ENCODE measurements at places on chromosomes 16 and 17.

- no peak for DNase-seq
Observed at GRCh38 chr16:79716645-79717332, 116.3 kb upstream of the MAF start.

DNA sequence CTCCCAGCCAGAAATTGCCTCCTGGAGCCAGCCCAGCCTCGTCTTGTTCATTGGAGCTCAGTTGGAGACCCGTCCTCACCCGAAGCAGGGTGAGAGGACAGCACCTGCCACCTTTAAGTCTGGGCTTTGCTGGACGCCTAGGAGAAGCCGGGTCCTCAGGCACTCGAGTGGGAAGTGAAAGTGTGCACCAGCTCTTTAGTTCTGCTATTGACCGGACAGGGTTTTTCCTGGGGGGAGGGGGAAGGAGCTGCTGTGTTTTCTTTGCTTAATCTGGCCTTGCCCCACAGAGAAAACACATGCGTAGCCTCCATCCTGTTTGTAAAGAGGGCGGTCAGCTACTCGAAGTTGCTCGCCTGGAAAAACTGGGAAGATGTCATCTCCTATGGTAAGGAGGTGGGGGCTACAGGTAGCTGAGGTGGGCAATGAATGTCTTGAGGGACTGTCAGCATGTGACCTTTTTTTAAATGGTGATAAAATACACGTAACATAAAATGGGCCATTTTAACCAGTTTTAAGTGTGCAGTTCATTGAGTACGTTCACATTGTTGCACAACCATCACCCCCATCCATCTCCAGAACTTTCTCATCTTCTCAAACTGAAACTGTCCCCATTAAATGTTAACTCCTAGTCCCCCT is 34.4 kb downstream of the CMIP start:
- DNase-seq = no peak

GRCh38 chr17:77728474-77728795 is 230.1 kb upstream of the TNRC6C start:
- DNase-seq = no peak

DNA sequence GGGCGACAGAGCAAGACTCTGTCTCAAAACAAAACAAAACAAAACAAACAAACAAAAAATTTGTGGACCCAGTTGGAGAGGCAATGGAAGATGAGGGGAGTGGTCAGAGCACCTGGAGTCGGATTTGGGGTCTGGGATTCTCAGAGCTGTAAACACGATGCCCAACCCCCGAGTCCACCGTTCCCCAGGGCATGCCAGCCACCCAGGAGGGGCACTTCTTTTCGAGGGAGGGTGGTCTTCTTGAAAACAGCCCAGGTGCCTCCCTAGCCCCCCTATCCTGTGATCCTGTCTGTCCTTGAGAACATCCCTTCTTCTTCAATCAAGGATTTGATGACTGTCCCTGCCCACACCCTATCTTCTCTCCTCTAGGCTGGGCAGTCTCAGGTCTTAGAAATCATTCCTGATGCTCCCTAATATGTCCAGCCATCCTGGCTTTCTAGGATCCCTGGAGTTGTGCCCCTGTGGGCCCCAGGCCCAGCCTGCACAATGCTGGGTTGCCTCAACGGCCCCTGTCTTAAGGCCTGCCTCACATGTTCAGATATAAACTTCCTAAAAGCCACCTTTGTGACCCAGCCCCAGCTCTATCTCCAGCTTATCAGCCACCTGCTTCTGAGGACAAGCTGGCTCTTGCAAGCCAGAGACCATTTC is 3.1 kb upstream of the SLC13A2 start:
- DNase-seq = no peak

GRCh38 chr16:15539197-15539596 is 103.8 kb downstream of the MARF1 start:
- DNase-seq = no peak

DNA sequence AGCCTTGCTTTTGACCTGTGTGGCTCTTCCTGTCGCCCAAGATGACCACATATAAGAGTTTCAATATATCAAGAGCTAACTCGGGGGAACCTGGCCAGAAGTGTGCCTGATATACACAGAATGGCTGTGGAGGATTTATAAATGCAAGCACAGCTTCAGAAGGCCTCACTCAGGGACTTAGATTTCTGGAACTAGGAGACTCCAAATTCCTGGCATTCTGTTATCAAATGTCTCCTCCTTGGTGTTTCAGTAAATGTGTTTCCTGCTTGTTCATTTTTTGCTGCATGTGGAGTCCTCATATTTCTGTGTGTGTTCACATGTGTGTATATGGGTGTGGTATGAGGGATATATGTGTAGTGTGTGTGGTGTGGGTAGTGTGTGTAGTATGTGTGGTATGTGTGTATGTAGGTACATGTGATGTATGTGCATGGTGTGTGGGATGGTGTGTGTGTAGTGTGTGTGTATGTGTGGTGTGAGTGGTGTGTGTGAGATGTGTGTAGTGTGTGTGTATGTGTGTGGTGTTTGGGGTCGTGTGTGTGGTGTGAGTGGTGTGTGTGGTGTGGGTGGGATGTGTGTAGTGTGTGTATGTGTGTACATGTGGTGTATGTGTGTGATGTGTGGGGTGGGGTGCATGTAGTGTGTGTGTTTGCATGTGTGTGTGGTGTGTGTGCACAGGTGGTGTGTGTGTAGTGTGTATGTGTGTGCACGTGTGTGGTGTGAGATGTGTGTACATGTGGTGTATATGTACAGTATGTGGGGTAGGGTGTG is 981 bp upstream of the CD300H start:
- no peak for DNase-seq

- no peak for DNase-seq
Observed at GRCh38 chr17:57972151-57972550, 15.9 kb downstream of the VEZF1 start.

DNA sequence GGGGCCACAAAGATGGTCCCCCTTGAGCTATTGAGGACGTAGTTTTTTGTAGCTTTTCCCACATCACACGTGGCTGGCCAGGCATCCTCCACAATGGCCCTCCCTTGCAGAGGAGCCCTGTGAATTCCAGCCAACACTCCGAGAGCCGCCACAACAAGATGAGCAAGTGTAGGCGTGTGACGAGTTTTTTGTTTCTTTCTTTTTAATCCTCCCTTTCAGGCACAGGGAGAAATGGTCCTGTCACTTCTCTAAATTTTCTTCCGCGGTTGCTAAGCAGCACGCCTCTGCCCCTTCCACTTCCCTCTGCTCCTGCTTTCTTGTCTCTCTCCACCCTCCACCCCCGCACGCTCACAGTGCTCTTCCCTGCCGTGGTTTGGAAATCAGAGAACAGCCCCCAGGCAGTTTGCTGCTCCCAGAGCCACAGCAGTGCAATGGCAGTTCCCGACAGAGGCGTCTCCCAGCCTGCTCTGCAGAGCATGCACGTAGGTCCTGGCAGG is 68.0 kb upstream of the MRTFB start:
- no peak for DNase-seq
